DMS53 (cell line): ENCODE measurements at places on chromosomes 4 and X.

GRCh38 chr4:97360733-97361132, 782.5 kb downstream of the STPG2 start:
- no peak for DNase-seq

DNA sequence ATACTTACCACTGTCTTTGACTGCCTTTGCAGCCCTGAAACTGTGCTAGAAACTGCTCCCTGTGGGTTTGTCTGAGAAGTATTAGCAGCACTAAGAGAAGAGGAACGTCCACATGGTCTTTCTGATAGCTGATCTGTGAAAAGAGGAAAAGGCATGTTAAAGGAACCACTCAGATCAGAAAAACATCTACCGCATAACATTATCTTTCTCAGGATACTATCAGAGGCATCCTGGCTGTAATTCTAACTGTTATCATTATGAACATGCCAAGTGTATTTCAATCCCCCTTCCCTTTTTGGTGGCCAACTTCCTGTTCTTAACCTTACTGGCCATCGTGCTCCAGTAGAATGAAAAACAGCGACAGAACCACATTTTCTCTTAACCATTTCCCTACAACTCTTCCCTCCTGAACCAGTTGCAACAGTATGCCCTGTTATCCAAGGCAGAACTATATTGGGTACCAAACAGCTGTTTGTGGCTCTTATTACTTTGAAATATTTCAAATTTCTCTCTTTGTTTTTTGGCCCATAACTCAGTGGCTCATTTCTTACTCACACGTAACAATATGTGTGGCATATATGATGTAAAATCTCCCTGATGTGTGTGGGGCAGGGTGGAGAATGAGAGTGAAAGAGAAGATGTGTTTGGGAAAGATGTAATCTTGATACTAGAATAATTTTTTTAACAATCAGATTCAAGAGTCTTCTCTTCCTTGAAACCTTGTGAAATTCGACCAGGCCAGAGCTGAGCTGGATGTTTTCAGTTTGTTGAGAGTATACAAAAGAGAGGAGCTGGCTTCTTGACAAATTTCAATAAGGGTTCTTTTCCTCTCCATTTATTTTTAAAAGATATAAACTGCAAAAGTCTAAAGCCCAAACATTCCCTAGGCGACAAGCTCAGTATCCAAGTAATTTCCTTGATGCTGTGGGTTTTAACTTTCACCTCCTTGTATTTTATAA, 35.2 kb downstream of the ARHGEF6 start:
- DNase-seq = no peak

DNA sequence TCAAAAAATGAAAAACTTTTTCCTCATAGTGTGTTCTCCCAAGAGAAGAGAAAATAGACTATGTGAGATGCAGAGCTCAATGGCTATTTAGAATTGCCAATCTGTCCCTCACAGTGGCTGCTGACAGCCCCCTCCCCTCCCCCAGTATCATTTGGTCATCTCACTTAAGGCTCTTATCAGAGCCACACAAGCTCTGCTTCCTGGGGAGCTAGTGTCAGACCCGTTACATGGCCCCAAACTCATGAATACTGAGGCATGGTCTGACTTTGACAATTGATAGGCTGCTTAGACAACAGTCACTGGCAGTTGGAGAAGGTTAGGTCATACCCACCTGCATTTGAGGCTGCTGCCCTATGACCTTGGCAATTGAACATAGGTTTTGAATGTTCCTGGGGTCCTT, 15.3 kb downstream of the RNF150 start:
- no peak for DNase-seq

GRCh38 chrX:8632924-8633323, 99.0 kb downstream of the ANOS1 start:
- DNase-seq = no peak

DNA sequence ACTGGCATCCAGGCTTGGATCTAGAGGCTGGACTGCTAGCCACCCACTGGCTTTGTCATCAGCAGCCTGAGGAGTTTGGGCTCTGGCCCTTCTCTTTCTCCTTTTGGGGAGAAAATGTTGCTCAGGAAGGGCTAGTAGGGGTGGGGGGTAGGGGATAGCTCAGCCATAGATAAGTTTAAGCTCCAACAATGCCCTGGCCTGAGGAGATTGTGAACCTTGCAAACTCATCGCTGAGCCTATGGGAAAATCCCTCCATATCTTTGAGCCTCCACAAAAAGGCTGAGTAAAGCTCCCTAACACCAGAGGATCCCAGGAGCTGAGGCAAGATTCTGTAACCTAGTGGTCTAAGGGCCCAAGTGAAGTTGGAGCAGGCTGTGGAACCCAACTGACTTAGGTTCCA, 8.8 kb downstream of the OTUD5 start:
- no peak for DNase-seq

DNA sequence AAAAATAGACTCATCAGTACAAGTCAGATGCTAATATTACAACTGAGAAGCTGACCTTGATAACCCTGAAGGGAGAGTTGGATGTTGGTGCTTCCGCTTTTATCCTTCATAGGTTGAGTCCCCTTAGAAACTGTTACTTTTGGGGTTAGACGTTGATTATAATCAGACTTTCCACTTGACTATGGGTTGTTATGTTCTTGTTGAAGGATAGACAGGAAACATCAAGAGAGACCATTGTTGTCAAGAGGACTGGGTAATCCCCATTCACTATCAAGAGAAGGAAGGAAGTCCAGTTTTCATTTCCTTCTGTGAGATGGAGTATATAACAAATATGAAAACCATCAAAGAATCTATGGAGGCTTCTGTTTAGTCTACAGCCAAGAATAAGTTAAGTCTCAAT, 229.9 kb upstream of the AFF2 start:
- DNase-seq = peak; percentile 5

DNA sequence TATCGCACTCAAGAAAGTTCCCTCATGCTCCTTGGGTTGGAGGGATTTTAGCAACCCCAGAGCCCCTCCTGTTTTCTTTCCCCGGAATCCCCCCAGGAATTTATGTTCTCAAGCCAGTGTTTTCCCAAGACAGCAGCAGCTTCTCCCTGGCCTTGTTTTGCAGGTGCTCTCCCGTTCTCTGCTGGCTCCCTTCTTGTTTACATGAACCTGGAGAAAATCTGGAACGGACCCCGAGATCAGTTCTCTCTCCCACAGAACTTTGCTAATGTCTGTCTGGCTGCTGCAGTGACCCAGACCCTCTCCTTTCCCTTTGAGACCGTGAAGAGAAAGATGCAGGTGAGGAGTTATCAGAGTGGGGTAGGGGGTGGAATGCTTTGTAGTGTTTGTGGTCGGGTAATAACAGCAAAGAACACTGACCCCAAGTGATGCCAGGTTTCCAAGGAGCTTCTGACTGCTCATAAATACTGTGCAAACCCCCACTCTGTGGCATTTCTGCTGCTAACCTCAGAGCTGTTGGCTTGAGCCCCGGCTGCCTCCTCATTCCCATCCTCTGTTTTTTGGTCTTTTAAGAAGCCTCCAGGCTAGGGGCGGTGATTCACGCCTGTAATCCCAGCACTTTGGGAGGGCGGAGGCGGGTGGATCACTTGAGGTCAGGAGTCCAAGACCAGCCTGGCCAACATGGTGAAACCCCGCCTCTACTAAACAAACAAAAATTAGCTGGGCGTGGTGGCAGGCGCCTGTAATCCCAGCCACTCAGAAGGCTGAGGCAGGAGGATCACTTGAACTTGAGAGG, 11.1 kb downstream of the SLC25A43 start:
- peak; percentile 66 for DNase-seq

GRCh38 chrX:24838629-24839028, 144.9 kb downstream of the POLA1 start:
- peak; percentile 46 for DNase-seq

- no peak for DNase-seq
These were observed 67.3 kb downstream of the SLC34A2 start for GRCh38 chr4:25722964-25723363.
